ENCODE measurements at places on chromosomes 16 and 17.

GRCh38 chr17:66576473-66576872 lies 258.4 kb upstream of the CACNG5 start:
- DNase-seq, result no peak

GRCh38 chr16:71630808-71631207 lies 4.8 kb downstream of the MARVELD3 start:
- no peak for DNase-seq

- DNase-seq, result no peak
Observed at GRCh38 chr16:88408561-88409142, 25.9 kb downstream of the ZNF469 start.

GRCh38 chr17:2704031-2704889 lies 7.3 kb downstream of the CLUH start:
- no peak for DNase-seq

GRCh38 chr17:45222014-45222288 lies 266 bp downstream of the FMNL1 start:
- DNase-seq, result no peak

- DNase-seq, result no peak
Observed at GRCh38 chr16:27156579-27156978, 46.7 kb upstream of the KDM8 start.

DNA sequence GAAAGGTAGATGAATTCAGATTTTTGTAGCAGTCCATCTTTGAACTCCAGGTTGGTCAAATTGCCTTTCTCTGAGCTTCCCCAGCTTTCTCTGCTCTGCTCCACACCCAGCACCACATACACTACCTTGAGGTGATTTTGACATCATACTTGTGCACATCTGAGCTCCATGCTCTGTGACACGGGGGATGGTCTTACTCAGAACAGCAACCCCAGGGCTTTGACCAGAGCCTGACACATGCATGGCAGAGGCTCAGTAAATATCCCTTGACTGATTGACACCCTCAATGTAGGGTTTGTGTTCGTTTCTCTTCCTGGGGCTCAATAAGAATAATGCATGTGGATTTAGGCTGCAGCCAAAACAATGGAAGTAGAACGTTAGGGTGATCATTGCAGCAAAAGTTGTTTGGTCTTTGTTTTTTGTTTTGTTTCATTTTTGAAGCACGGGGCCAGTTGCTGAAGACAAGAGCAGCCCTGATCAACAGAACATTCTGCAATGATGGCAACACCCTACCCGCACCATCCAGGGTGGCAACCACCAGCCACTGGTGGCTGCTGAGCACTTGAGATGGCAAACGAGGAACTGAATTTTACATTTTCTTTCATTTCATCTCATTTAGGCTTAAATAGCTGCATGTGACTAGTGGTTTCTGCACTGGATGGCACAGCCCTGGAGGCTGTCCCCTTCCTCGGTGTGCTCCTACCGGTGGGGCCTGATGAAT lies 224.8 kb upstream of the TNRC6C start:
- DNase-seq, result peak; percentile 2

- DNase-seq, result no peak
Observed at GRCh38 chr16:26795184-26795583, 271.5 kb upstream of the C16orf82 start.

DNA sequence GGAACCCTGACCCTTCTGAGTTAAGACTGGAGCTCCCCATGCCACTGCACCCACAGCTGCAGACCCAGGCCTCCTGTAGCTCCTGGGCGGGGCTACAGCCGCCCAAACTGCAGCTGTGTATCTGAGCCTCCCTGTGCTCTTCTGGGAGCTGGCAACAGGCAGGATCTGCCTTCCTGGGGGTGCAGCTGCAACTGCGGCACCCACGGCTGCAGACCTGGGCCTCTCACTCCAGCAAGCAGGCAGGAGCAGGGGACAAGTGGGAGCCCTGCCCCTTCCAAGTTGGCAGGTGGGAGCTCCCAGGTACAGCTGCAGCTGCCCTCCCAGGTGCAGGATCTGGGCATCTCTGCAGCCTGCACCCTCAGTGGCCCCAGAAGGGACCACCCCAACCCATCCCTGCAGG lies 41.5 kb downstream of the SPACA3 start:
- no peak for DNase-seq

- DNase-seq, result no peak
Observed at GRCh38 chr17:81131486-81132196, 33.7 kb upstream of the PVALEF start.

- no peak for DNase-seq
Observed at GRCh38 chr16:67713647-67714273, 5.4 kb downstream of the GFOD2 start.

GRCh38 chr17:8630802-8631553 lies 453 bp upstream of the MYH10 start:
- peak; percentile 99 for DNase-seq

GRCh38 chr17:7654832-7655540 lies 4.3 kb downstream of the ATP1B2 start:
- DNase-seq, result no peak

DNA sequence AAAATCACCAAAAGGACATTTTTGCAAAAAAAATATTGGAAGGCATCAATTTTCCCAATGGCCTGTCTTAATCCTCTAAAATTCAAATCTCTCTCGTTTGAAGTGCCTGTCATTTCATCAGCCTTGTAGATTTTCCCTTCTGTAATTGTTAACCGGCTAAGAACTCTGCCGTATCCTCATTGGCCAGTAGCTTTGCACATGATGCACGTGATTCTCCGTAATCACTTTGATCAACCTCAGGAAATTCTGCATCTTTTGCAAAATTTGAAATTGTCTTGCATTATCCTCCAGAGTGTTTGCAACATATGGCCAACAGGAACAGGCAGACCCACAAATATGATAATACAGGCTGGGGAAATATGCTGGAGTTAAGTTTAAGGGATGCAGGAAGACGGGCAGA lies 184.2 kb upstream of the RPL38 start:
- DNase-seq, result no peak

- no peak for DNase-seq
Observed at GRCh38 chr17:68296217-68297191, 5.2 kb downstream of the ARSG start.

DNA sequence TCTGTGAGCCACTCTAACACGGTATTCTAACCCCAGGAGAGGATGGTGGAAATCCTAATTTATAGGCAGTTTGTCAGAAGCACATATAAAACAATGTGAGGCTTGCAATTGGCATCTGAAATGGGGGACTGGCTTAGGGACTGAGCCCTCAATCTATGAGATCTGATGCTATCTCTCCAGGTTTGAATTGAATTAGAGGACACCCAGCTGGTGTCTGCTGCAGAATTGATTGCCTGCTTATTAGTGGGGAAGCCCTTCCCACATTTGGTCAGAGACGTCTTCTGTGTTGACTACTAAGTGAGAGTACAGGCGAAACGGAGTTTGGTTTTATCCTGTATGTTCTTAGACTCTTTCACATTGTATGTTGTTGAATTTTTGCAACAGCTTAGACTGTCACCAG lies 13.6 kb upstream of the TMIGD1 start:
- no peak for DNase-seq

DNA sequence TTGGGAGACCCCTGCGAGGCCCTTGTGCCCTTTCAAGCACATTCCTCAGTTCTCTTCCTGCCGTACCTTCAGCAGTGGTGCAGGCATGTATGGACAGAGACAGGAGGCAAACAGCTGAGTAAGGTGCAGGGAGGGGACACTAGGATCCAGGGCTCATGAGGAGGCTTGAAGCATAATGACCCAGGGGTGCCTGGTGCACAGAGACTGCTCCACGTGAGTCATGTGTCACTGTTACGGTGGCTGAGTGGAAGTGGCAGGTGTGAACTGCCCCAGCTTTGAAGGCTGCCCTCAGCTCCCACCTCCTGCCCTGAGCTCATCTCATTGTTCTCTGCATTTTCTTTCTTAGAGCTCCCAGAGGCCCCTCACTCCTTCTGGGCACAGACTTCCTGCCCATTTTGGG lies 124.8 kb downstream of the NTN1 start:
- no peak for DNase-seq

All from AG20443 (cell line).